Left lung (tissue), 14 donors: ENCODE measurements at places on chromosomes 1 and 21. TPM values are rescaled to one million over a fixed set of nuclear protein-coding genes. Genes with fewer than 3 reads are reported as not detected.

ZNF281 gene
- 25.3 TPM for total RNA-seq

MARK1 gene
- total RNA-seq, result 3.1 TPM

CELA2A gene
- not detected for total RNA-seq

DNA sequence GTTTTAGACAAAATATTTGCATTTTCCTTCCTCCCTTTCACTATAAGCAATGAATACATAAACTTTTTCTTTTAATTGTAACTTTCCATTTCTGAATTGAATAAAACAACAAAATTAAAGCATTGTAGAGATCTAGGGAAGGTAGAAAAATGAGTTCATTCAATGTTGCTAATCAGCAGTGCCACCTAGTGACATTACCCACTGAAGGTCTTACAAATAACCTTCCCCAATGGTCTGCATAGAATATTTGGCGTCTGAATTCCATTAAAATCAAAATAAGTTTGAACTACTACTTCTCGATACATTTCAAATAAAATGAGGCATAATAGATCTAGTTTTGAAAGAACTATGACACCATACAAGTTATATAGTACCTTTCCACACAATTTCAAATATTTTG lies 19.6 kb downstream of the FH start:
- H3K4me3 ChIP-seq, result no peak overlapping the region
- H3K27me3 ChIP-seq, result no peaks in the 10 kb centered on the region
- no peak overlapping the region for H3K27ac ChIP-seq
- H3K36me3 ChIP-seq, result peaks cover 94% of the 10 kb centered on the region
- DNase-seq, result no peak
- no peaks in the 10 kb centered on the region for H3K4me1 ChIP-seq

DNA sequence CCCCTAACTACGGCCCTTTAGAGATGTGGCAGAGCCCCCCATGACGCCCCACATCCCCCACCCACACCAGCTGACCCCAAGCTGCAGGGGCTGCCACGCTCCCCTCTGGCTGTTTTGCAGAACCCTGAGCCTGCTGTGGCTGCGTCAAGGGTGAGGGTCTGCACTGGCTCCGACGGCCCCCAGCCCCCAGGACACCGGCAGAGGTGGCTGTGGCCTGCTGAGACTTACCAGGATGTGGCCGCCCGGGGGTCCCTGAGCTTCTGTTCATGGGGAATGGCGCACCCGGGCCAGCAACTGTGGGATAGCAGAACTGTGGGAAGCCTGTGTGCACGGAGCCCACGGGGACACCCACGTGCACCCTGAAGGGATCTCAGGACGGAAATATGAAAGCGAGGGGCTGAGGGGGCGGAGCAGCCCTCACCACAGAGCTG lies 12.8 kb upstream of the RNF223 start:
- no peak overlapping the region for H3K27ac ChIP-seq
- no peak for DNase-seq
- no peaks in the 10 kb centered on the region for H3K36me3 ChIP-seq
- H3K4me3 ChIP-seq, result no peak overlapping the region
- no peaks in the 10 kb centered on the region for H3K4me1 ChIP-seq
